Activated T-helper 1 cell treated with Interleukin-2 at 50 U/mL for 16 hours (primary cell): ENCODE measurements at places on chromosomes 16 and 17.
A peak's percentile ranks its signal among the peaks of the same experiment; 100 is the strongest.

DNA sequence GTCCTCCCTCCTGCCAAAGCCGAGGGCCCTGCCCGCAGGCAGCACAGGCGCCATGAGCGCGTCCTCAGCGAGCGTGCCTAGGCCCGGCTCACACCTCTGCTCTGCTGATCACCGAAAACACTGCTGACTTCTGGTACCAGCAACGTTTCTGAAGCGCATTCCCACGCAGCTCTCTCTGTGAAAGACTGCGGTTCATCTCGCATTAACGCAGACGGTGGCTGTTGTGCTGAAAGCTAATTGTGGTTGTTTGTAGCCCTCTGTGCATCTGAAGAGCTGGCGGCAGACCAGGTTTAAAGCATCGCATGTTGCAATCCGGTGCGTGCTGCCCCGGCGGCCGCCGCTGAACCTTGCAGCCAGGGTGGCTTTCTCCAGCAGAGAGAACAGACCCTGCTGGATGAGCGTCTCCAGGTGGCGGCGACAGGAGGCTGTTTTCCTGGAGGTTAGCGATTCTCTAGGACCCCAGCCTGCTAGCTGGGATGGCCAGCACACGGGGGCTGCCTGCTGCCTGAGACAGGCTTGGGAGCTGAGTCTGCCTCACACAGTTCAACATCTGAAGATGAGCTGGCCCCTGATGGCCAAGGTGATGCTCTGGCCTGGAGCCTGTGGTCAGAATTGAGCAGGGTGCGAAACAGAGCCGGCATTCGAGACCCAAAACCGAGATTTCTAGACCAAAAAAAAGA, 49.8 kb upstream of the CHMP6 start:
- no peak for DNase-seq

DNA sequence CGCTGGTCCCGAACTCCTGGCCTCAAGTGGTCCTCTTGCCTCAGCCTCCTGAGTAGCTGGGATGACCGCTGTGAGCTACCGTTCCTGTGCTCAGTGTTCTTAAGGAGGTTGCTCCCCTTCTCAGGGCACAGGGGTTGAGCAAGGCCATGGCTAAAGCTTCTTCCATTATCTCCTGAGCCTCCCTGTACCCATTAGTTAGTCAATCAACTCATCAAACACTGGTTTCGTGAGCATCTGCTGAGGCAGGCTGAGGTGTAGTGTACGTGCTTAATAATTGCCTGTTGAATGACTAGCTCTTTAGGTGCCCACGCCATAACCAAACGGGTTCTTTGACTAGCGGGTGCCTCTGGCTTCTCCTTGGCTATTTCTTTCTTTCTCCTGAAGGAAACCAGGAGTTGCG, 11.7 kb downstream of the SGCA start:
- no peak for DNase-seq

GRCh38 chr16:15415511-15415985, 18.8 kb upstream of the BMERB1 start:
- DNase-seq = no peak

GRCh38 chr16:57544124-57544653, 1.7 kb downstream of the ADGRG5 start:
- DNase-seq = no peak

DNA sequence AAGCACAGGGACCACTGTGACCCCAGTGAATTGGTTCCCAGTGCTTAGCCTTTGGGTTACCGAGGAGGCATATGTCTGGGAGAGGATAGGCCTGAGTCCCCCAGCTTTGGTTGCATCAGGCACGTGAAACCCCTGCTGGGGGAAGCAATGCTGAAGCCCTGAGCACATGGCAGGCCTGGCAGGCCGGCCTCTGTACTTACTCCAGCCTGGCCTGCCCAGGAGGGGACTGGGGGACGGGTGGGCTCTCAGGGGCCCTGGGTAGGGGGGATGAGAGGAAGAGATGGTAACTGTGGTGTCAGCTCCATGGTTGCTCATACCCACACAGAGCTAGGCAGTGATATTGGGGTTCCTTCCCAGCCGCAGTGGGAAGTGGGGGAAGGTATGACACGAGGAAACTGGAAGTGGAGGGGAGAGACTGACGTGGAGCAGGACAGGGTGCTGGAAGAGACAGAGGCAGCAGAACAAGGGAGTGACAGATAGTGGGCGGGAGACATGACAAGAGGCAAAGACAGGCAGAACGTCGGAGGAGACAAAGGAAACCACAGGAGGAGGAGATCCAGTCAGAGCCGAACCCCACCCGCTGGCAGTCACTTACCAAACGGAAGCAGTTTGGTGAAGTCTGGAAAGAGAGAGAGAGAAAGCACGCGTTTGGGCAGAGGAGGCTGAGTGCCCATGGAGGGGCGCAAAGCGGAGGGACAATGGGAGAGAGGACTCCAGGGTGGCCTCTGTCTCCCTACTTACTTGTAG, 9.1 kb downstream of the TMEM208 start:
- peak; percentile 38 for DNase-seq

GRCh38 chr16:14958323-14958600, 16.6 kb upstream of the PDXDC1 start:
- no peak for DNase-seq

GRCh38 chr16:31513126-31513525, 4.9 kb upstream of the RUSF1 start:
- no peak for DNase-seq

DNA sequence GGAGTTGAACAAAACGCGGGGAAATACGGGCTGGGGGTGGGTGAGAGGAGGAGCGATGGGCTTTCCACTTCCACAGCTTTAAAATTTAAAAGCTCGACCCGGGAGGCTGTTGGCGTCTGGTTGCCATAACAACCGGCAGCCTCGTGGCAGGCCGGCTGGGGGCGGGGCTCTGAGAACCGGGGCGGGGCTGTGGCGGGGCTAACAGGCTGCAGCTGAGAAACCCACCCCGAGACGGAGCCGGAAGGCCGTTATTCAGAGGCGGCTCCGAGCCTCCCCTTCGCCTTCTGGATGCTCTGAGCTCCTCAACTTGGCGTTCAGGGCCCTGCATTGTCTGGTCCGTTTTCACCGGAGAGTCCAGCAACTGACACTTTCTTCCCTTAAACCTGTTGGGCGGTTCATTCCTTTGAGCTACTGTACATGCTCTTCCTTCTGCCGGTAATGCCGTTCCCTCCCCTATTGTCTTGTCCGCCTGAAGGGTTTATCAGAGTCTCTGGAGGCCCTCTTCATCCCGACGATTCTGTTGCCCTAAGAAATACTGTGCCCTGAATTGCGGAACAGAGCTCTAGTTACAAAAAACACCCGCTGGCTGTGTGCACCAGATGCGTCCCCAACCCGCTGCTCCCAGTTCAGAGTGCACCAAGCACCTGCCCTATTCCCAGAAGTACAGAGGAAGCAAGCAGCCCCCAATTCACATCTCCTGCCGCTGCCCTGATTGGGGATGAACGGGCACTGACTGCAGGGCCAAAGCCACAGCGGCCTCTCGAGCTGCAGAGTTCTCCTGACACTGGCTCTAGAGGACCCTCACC, 596 bp downstream of the DNAAF8 start:
- peak; percentile 86 for DNase-seq

GRCh38 chr17:12618557-12618956, 47.1 kb upstream of the MYOCD start:
- DNase-seq = no peak

GRCh38 chr16:23869052-23869451, 33.3 kb downstream of the PRKCB start:
- DNase-seq = no peak

GRCh38 chr16:17076092-17076754, 394.5 kb downstream of the XYLT1 start:
- DNase-seq = no peak

DNA sequence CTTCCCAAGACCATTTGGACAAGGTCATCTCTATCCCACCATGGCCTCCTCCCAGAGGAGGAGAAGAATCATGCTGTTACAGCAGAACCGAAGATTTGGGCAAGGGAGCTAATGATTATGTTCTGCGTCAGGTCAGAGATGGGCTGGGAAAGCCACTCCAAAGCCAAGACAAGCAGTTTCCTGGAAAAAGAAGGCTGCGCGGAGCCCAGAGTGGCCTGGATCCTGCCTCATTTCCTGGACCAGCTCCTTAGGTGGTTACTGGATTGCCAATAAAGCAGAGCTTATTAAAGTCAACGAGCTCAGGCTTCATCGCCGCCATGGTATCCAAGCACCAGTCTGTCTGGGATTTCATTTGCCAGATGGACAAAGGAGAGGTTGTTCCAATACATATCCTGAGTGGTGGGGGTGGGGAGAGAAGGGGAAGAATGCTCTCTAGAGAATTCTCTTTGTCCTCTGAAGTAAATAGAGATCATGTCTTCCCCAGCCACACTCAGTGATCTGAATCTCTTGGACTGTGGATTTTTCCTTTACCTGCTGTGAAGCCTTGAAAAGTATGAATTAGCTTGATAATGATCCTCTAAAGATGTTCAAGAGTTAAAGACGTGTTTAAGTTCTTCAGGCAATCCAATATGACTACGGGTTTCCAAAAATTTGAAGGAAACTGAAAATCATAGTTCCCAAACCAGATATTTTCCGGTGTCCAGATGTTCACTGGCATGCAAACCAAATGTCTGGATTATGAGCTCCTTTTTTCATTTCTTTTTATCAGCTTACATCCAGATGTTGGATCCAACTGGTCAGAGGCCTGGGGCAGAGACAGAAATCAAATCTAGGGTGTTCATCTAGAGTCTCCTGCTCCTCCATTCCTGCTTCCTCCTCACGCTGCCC, 17.7 kb downstream of the PRAC1 start:
- no peak for DNase-seq

- DNase-seq = no peak
These were observed 8.4 kb downstream of the GDE1 start for GRCh38 chr16:19513377-19514053.

GRCh38 chr16:87778476-87778829, 12.7 kb upstream of the KLHDC4 start:
- DNase-seq = no peak

- DNase-seq = no peak
These were observed 97.1 kb upstream of the MYOCD start for GRCh38 chr17:12568358-12569251.

DNA sequence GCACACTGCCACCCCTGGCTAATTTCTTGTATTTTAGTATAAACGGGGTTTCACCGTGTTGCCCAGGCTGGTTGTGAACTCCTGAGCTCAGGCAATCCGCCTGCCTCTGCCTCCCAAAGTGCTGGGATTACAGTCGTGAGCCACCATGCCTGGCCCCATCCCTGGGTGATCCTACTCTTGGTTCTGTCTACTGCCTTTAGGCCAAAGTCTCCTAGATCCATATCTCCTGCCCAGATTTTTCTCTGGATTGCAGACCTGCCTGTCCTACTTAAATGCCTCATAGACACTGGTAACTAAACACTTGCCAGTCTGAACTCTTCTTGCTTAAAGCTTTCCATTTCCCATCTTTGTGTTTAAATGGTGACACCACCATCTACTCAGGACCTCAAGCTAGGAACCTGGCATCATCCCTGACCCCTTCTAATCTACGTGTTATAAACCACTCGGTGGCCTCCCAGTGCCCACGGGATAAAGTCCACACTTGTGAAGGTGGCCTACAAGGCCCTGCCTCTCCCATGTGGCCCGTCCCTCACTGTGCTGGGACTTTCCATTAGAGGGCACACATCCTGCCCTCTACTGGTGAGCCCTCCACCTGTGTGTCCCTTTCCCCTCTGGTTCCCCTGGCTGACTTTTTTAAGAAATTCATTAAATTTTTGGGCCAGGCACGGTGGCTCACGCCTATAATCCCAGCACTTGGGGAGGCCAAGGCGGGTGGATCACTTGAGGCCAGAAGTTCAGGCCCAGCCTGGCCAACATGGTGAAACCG, 51.1 kb downstream of the USP43 start:
- no peak for DNase-seq

DNA sequence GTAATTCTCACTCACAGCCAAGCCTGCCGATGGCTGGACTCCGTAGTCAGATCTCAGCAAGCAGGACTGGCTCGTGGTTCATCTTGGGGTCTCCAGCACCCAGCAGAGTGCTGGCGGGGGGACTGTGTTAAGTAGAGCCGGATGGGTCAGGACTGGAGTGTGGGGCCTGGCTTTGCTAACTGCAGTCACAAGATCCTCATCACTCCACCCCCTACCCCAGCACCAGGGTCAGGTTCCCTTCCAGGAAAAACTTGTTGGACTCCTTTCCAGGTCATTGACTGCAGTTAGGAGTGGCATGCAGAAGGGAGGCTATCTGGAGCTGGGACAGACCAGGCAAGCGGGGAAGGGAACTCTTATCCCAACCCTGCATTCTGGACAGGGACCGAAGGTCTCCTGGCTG, 6.0 kb downstream of the CIITA start:
- no peak for DNase-seq

DNA sequence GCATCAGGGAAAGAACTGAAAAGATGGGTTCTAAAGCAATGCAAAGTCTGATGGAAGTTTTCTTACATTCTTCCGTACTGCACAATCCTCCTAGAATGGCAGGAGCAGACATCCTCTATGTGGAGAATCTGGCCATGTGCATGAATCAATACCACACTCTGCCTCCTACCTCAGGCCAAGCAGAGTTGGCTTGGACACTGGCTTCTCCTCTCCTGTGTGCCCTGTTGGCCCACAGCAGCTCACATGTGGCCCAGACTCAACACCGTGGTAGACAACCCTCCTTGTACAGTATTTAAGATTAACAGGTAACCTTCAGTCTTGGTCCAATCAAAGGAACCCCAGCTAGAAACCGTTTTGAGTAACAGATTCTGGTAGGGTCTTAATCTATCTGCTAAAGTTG, 101.9 kb downstream of the ZFHX3 start:
- no peak for DNase-seq
